ENCODE measurements at places on chromosomes 13 and 19.
A peak's percentile ranks its signal among the peaks of the same experiment; 100 is the strongest.

DNA sequence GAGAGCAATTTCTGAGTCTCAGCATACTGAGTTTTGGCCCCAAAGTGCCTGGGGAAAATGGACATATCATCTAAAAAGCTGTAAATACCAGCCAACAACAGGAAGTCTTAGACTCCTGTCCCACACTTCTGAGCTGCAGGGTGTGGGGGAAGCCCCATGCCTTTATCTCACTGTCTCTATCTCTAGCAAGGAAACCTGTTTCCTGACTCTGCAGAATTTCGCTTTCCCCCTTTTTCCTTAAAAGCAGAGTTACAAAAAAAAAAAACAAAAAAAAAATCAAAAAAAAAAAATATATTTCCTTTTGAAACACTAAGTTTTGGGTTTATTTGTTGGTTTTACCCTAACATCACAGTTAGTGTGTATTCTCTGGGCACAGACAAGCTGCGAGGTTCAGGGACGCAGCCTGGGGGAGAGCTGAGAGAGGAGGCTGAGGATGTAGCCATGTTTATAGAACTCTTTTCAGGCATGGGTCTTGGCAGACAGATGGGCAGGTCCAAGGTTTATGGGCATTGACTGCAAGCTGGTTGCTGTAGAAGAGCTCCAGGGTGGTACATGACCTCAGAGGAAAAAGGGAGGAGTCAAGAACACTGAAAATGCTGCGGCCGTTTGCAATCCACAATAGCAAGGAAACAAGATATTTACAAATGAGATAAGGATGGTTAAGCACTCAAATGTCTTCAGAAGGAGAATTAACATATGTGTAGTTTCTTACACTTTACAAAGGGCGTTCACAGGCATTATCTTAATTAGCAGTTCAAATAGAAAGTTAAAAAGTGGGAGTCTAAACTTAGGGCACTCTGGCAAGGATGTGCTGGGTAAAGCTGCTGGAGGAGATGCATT, 4.9 kb downstream of the MBNL2 start:
- no peak for DNase-seq

GRCh38 chr19:33339016-33339984, 34.2 kb upstream of the CEBPG start:
- no peak for DNase-seq

- no peak for DNase-seq
Observed at GRCh38 chr19:43610493-43610892, 1.4 kb upstream of the SRRM5 start.

- DNase-seq: no peak
Observed at GRCh38 chr19:41998246-41999020, 4.4 kb upstream of the ATP1A3 start.

- DNase-seq: no peak
Observed at GRCh38 chr13:48485432-48485831, 47.4 kb downstream of the RCBTB2 start.

DNA sequence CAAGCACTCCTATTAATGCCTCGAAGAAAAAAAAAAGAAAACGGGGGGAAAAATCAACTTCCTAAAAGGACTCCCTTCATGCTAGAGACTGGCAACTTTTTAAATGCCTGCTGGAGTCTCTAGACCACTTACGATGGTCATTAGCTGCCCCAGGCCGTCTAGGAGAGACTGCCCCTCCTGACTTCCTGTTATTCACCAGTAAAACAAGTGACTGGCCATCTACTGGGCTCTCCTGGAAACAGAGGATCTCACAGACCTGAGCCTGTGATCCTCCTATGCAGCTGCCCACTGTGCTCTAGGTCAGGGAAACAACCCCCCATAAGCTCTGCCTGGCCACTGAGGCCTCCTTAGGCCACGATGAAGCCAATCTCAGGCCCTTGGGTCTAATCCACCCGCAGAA, 7.4 kb downstream of the ZNF266 start:
- no peak for DNase-seq

DNA sequence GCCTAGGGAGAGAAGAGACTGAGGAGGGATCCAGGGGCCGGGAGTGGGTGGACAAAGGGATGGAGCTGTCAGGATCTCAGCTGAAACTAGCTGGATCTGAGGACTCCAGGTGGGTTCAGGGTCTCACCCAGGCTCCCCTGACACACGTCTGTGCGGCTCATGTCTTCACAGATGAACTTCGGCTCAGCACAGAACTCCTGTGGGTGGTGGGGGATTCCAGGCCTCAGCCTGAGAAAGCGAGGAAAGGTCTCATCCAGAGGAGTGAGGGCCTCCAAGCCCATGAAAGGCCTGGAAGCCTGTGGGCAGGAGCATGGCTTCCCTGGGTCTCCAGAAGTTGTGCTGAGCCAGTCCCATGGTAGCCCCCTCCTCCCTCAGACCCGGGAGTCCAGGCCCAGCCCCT, 1.4 kb downstream of the CAPN12 start:
- DNase-seq: no peak

GRCh38 chr19:18266771-18267686, 7.2 kb downstream of the IQCN start:
- DNase-seq: no peak

DNA sequence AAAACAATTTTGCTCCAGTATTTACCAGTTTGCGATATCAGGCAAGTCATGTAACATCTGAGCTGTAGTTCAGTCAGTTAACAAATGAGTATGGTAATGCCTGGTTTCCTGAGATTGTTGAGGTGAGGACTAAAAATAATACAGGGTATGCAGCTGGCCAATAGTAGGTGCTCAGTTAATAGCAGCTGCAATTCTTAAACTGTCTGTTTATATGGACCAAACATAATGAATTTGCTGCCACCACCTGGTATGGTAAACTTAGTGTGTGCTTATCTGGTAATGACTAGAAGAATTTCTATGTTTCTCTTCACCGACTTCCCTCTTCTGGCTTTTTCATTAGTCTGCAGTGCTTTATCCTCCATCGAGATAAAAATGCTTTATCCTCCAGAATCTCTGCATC, 9.1 kb downstream of the ZMYM2 start:
- no peak for DNase-seq

- DNase-seq: no peak
Observed at GRCh38 chr13:52447354-52447753, 3.1 kb downstream of the VPS36 start.

DNA sequence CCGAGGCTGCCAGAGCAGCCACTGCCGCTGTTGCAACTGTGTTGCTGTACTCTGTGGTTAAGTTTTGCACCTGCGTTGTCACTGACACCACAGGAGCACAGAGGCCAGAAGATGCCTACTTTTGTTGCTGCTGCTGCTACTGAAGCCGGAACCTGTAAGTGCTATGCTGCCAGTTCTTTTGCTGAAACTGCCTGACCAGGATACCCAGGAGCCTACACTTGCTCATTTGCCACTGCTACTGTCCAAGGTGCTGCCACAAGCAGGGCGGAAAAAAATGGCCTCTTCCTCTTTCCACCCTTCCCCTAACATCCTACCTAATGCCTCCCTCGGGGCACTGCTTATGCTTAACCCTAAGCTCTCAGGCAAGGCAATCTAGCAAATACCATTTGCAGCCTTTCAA, 29.0 kb upstream of the NBEA start:
- DNase-seq: no peak

- no peak for DNase-seq
Observed at GRCh38 chr13:46372071-46372470, 15.0 kb downstream of the RUBCNL start.

DNA sequence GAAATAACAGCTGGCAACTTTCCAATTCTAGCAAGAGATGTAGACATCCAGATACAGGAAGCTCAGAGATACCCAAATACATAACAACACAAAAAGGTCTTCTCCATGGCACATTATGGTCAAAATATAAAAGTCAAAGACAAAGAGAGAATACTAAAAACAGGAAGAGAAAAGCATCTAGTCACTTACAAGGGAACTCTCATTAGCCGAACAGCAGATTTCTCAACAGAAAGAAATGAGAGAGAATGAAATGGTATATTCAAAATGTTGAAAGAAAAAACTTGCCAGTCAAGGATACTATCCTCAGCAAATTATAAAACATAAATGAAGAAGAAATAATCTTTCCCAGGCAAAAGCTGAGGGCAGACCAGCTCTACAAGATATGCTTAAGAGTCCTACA, 12.4 kb downstream of the ZNF780A start:
- DNase-seq: no peak

DNA sequence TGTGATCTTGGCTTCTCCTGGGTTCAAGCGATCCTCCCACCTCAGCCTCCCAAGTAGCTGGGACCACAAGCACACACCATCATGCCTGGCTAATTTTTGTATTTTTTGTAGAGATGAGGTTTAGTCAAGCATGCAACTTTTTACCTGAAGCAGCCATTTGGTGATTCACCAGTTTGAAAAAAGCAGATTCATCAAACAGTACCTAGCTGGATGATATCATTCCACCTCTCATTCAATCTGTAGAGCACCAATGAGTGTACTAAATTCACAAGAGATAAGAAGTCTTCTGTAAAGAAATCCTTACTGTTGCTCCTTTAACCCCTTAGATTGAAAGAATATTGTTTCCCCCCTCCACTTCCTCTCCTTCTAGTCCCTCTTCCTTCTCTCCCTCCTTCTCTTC, 261.1 kb upstream of the RFC3 start:
- DNase-seq: no peak

GRCh38 chr19:10207026-10207425, 12.3 kb upstream of the DNMT1 start:
- DNase-seq: no peak

GRCh38 chr19:19256072-19256969, 16.8 kb downstream of the TM6SF2 start:
- DNase-seq: no peak

- no peak for DNase-seq
Observed at GRCh38 chr13:80740071-80740470, 399.1 kb upstream of the SPRY2 start.

GRCh38 chr13:65965501-65965900, 1264.6 kb downstream of the PCDH9 start:
- DNase-seq: peak; percentile 8

DNA sequence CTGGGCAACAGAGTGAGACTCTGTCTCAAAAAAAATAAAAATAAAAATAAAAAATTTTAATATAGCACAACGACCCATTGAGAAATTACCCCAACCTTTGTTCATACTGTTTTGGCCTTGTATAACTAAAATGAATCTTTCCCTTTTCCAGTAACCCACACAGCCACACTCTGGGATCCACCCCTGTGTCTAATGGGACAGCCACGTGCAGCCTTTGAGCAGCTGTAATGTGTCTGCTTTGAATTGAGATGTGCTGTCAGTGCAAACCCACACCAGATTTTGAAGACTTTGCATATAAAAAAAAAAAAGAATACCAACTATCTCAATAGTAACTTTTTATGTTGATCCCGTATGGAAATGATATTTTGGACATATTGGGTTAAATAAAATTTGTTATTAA, 112.7 kb upstream of the UBL3 start:
- no peak for DNase-seq

DNA sequence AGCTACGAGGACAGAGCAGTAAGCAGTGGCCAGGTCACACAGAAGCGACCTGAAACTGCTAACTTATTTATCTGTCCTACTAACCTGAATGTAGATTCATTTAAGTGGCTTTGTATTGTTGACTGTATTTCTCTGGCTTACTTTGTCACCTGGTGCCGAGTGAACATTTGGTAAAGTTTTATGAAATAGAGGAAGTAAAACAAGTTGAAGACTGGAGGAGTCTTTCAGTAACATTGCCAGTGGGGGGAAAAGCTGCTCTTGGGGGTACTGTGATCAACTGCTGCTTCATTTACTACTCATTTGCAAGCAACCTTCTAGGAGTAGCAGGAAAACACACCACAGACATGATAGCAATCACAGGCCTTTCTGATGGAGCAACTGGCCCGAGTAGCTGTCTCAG, 615.0 kb downstream of the FGF9 start:
- no peak for DNase-seq

GRCh38 chr19:15769586-15769985, 17.9 kb upstream of the OR10H5 start:
- no peak for DNase-seq

- DNase-seq: no peak
Observed at GRCh38 chr13:78468621-78469020, 134.7 kb downstream of the POU4F1 start.

- no peak for DNase-seq
Observed at GRCh38 chr13:106927421-106927820, 359.5 kb upstream of the ARGLU1 start.

DNA sequence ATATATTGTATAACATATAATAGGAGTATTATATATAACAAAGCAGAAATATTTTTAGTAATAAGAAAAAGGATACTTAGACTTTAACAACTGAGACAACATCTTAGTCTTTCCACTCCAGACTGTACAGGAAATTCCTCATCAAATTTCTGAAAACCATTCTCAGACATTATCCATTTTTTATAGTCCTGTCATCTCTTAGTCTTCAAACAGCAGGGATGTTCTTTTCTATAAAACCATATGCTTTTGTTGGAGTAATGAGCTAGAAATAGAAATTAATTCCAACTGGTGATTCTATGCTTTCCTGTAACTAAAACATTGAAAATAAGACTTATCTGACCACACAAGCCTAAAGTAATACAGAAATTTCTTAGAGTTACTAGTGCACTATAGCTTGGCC, 82.2 kb upstream of the CSNK1A1L start:
- DNase-seq: peak; percentile 67

DNA sequence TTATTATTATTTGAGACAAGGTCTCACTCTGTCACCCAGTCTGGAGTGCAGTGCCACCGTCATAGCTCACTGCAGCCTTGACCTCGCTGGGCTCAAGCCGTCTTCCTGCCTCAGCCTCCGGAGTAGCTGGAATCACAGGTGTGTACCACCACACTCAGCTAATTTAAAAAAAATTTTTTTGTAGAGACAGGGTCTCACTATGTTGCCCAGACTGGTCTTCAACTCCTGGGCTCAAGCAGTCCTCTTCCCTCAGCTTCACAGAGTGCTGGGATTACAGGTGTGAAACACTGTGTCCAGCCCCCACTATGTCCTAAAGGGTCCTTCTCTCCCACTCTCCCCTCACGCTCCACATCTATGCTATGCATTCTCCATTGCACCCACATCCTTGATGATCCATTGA, 9.1 kb upstream of the TLE2 start:
- DNase-seq: no peak
